Activated CD4-positive, alpha-beta T cell treated with anti-CD3 and anti-CD28 coated beads for 1 hour (primary cell): ENCODE measurements at places on chromosomes 3 and 15.

DNA sequence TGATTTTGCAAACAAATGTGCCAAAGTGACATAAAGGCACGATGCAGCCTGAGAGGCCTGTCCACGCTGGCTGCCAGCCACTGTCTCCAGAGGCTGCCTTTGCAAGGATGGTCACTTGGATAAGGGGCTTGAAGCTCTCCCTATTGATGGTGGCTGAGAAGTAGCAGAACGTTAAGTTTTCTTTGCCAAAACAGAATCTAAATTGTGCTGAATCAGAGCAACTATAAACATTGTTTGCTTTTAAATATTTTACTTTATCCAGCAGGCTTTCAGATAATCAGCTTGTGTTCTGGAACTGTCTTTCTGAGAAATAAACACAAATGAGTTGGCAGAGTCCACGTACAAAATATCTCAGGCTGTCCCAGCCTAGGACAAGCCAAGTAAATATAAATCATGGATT is 23.8 kb upstream of the CNBP start:
- DNase-seq = no peak

DNA sequence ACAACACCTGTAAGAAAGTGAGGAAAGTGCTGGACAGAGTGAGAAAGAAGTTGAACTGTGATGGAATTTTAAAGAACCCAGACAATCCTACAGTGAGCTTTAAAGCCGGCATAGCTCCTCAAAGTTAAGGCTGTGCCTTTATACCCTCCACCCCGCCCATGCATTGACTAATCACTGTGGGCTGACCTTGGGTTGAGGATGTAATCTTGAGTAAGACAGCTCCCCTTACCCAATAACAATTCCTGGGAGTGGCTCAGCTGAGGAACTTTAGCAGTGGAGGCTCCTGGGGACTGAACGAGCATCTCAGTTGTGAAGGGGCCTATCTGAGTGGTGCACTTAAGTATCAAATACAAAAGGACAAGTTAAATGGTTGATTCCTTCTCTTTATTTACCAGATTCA is 35.7 kb upstream of the ZNF770 start:
- DNase-seq = no peak

GRCh38 chr3:163523375-163523774 is 1554.9 kb downstream of the SI start:
- no peak for DNase-seq

- no peak for DNase-seq
These were observed 19.1 kb downstream of the CSRNP1 start for GRCh38 chr3:39134305-39134704.

DNA sequence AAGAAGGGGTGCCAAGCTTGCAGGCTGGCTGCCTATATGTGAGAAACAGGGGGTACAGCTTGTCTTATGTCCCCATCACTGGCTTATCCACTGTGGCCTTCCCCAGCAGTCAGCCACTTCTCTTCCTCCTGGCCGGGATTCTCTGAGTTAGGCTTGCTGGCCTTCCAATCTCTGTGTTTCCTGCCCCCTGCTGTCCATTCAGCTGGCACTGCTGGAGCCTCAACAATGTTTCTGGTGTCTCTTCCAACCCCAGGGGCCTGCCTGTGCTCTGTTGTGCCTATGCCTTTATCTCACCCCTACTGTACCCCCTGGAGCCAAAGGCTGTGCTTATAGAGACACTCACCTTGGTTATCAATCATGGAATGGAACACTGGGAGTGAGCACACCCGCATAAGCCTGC is 36.5 kb downstream of the ANAPC13 start:
- DNase-seq = no peak

DNA sequence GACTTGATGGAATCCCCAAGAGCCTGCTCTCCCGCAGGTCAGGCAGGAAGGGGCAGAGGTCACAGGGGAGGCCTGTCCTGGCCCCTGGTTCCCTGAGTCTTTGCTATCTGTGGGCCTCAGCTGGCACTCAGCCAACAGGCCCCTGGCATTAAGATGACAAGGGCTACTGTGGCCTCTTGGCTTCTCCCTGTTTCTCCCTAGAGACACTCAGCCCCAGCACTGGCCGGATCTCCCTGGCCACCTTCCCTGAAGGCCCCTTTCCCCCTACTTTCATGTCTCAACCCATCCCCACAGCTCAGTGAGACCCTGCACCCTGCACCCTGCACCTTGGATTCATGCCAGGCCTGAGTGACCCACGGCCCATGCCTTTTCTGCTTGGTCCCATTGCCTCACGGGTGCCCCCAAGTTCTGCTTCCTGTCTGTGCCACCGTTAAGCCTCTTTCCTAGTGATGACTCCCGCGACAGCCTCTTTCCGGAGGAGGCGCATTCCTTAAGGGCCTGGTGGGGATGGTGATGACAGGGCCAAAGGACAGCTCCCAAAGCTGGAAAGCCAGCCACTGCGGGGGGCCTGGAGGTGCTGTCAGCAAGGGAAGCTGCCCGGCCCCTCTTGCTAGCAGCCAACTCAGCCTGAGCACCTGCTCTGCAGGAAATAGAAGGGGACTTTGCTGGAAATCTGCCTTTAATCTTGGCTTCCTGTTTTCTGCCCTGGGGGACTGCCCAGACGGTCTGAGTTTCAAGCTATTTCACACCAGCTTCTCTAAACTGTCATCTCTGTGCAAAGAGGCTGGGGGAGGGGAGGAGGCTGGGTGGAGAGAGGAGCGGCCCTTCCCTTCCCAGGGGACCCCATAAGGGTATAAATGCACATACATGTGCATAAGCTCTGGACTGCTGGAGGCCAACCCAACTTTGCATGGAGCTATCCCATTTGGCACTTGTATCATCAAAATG is 4.8 kb upstream of the CSK start:
- DNase-seq = peak; percentile 37

- DNase-seq = no peak
These were observed 276.4 kb downstream of the TBC1D5 start for GRCh38 chr3:17466028-17466427.

GRCh38 chr3:183275418-183275817 is 22.4 kb downstream of the B3GNT5 start:
- no peak for DNase-seq

DNA sequence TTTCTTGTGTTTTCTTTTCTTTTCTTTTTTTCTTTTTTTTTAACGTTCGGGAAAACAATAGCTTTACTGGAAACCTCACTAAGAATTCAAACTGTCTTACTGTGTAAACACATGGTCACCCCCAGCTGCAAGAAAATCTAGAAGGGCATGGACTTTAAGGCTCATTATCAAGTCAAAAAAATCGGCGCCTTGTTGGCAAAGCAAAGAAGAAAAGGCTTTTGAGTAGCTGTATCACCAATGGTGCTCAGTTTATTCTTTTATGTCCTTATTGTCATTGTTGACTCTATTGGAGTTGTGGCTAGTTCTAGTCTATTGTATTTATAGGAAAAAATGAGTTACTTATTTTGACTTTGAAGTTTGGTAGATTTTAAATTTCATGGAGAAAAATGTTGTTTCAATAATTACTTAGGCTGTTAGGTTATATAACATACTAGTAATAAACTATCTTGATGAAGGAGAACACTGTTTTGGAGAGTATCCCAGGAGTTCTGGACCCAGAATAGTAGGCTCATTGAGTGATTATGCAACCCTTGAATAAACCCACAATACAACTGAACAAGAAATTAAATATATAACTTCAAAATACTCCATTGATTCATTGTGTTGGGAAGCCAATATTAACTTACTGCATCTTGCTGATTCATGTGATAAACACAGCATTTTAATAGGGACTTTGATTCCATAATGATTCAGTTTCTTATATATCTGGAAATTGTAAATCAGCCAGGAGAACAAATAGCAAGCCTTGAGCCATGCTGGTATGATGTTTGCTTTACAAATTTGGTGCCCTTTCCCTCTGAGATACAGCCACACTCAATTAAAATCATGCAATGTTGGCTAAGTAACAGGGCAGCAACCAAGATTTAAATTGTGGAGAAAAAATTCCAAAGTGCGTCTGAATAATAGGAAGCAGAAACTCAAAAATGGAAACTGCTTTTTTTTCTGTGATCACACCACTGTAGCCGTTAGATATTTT is 27.8 kb upstream of the GOLIM4 start:
- DNase-seq = no peak

DNA sequence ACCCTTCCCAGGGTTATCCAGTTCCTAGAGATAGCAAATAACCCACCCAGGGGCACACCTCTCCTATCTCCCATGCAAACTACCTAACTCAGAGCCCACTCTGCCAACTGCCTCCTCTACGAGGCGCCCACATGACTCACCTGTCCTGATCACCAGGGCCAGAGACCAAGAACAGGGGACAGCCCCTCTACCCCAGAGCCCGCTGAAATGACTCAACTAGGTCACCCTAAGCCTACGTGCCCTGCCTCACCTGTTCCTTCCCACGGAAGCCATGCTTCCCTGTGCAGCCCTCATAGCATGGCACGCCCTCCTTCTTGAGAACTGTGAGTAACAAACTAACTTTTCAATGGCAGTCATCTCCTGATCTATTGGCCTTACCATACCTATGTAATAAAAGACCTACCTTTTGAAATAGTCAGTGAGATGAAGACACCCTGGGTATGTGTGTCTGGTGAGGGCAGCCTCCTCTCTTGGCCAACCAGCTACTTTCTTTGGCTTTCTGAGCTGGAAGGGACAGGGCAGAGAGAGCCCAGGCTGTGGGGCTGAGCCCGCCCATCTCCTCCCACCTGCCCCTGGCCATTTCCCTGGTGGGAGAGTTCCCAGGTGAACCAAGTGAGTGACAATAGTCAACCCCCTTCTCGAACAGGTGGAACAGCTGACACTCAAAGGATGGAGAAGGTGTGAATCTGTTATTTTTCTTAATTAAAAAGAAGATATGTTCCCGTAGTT is 25.5 kb upstream of the PRR23E start:
- DNase-seq = no peak
